ENCODE measurements at places on chromosomes 7 and 10.

DNA sequence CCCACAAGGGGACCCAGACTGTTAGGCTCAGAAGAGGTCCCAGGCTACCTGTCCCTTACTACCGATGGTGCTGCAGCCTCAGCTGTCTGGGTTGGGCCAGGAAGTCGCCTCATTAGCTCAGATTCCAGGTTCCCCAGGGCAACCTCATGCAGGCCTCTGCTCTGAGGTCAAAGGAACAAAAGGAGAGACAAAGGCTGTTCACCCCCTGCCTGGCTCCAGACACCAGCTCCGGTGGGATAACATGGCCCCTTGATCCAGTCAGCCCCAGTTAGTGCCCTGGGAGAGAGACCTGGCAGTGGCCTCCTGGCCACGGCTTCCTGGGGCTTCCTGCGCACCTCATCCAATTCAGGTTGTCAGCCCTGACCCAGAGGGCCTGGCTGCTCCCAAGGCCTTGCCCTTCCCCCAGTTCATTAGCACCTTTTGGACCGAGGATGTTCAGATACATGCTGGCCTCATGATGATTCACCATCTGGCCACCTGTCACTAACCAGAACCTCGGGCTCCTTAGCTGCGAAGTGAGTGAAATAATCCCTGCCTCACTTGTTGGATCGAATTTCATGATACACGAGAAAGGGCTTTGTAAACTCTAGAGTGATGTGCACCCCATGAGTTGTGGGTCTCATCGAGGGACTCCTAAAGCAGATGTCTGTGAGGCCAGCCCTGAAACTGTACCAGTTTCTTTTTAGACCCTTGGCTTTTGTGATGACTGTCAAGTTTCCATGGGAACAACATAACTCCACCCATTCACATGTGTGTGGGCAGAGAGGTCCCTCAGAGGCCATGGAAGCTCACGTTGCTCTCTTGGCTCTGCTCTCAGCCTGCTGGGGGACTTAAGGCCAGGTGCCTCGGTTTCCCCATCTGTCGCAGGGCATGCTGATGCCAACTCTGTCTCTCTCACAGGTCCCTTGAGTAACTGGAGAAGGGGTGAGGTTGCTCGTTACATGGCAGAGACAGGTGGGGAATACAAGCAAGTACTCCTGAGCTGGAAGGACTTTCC is 79.5 kb upstream of the PCBD1 start:
- no peak for DNase-seq

- peak; percentile 49 for DNase-seq
These were observed 63.9 kb downstream of the TMEM209 start for GRCh38 chr7:130141161-130141883.

- DNase-seq = no peak
These were observed 225.4 kb upstream of the IMMP2L start for GRCh38 chr7:111787741-111788140.

- no peak for DNase-seq
These were observed 150.3 kb upstream of the FAM20C start for GRCh38 chr7:41917-42565.

DNA sequence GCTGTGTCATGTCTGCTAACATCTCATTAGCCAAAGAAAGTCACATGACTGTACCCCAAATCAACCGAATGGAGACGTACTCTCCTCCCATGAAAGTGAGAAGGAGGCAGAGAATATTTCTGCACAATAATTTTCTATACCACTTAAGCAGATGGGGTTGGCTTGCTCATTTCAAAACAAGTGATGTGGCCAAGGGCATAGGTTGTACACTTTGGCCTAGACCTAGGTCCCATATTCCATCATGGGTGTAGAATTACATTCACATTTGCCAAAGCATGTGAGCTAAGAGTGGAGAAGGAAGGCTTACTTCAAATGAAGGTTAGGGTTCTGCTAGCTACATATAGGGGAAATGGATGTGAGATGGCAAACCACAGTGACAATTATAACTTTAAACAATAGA is 83.0 kb downstream of the ZNF365 start:
- DNase-seq = no peak

DNA sequence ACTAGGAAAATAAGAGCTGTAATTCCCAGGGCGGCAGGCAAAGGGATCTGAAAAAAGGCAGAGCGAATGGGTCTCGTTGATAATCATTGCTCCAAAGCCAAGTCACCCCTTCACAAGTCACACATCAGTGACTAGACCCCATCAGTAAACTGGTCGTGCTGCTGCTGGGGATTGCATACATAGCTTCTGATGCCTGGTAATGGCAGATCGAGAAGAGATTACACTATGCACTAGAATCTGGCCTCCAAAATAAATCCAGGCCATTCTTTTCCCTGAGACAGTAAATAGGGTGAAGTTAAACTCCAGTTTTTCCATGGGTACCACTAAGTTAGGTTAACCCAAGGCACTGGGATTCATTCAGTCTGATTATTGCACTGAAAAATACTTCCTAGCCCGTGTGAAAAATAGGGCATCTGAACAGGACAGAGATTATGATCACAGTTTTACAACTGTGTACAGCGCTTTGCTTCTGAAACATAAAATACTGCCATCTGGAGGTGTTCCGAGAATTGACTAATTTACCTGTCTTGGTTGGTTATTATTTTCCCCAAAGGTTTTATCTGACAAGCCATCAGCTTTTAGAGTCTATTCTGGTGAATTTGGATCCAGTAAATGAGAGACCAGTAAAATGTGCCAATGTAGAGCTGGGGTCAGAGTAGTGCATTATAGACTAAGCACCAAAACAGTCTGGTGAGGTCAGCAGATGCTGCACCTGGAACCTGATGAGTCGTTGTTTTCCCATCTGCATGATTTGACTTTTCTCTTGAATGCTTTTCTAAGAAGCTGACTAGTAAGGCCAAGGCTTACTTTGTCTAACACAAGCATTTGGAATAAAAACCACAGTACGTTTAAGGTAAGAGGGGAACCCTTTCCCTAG is 82.9 kb upstream of the AFAP1L2 start:
- DNase-seq = no peak

GRCh38 chr10:22319980-22320558 is 830 bp upstream of the BMI1 start:
- peak; percentile 15 for DNase-seq

- DNase-seq = no peak
These were observed 49.6 kb downstream of the MPP7 start for GRCh38 chr10:28253169-28253785.

GRCh38 chr10:76974017-76974691 is 663.5 kb downstream of the KCNMA1 start:
- DNase-seq = peak; percentile 78

GRCh38 chr7:129240119-129240820 is 15.4 kb downstream of the AHCYL2 start:
- DNase-seq = no peak

DNA sequence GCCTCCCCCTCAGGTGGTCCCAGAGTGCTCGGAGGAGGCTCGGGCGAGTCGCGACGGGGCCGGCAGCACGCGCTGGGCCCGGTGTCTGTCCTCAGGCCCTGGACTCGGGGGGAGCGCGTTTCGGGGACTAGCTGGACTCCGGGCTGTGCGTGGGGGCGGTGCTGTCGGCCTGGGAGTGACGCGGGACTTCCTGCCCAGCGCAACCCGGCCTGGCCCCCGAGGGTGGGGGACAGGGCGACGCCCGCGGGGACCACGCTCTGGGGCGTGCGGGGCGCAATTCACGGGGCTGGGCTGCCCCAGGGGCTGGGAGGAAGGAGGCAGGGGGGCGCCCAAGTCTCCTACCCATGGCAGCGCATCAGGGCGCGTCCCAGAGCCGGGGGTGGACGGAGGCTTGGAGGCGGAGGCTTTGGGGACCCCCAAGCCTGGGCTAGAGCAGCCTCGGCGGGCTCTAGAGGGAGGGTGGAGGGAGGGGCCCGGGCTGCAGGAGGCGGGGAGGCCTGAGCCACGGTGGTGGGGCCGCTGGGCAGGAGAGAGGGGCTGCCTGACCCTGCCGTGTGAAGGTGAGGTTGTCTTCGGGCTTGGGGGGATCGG is 2.3 kb upstream of the VENTX start:
- no peak for DNase-seq

GRCh38 chr7:38512704-38513103 is 118.5 kb downstream of the AMPH start:
- DNase-seq = no peak

DNA sequence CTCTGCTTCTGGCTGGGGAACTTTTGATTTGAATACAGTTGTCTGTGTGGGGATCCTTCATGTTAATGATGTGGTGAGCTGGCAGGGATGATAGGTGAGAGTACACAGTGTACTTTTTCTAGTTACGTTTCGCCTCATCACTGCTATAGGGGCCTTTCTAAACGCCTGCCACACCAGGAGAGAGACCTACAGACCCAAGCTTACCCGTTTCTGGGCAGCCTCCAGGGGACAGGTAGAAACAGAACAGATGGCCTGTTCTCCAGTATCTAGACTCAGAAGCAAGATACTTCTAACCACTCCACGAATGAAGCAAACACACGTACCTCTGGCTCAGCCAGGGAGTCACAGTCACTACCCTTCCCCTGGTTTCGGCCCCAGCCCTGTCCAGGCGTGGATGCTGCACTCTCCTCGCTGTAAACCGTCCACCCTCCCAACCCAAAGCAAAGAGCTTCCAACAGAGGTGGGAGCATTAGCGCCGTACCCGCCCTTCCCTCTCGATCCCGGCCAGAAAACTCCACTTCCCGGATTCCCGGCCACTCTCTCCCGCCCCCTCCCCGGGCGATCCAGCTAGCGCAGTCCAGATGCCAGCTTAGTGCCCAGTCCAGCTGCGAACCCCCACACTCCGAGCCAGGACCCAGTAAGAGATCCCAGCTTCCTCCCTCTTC is 1.2 kb downstream of the CCDC6 start:
- peak; percentile 14 for DNase-seq

DNA sequence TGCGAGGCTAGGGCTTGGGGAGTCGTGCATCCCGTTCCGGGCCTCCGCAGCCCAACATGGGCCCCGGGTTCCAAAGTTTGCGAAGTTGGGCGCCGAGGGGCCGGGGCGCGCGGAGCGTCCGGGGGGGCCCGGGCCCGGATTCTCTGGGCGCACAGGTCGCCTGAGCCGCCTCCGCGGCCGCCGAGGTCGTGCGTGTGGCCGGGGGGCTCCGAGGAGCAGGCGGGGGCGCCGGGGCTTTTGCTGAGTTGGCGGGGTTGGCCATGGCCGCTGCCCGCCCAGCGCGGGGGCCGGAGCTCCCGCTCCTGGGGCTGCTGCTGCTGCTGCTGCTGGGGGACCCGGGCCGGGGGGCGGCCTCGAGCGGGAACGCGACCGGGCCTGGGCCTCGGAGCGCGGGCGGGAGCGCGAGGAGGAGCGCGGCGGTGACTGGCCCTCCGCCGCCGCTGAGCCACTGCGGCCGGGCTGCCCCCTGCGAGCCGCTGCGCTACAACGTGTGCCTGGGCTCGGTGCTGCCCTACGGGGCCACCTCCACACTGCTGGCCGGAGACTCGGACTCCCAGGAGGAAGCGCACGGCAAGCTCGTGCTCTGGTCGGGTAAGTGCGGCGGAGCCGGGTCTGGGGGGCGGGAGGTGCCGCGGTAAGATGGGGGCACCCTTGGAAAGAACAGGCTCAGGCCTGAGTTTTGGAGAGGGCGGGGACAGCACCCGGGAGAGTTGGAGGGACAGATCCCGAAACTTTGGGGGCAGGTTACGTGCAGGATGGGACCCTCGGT is 643 bp downstream of the SMO start:
- no peak for DNase-seq

DNA sequence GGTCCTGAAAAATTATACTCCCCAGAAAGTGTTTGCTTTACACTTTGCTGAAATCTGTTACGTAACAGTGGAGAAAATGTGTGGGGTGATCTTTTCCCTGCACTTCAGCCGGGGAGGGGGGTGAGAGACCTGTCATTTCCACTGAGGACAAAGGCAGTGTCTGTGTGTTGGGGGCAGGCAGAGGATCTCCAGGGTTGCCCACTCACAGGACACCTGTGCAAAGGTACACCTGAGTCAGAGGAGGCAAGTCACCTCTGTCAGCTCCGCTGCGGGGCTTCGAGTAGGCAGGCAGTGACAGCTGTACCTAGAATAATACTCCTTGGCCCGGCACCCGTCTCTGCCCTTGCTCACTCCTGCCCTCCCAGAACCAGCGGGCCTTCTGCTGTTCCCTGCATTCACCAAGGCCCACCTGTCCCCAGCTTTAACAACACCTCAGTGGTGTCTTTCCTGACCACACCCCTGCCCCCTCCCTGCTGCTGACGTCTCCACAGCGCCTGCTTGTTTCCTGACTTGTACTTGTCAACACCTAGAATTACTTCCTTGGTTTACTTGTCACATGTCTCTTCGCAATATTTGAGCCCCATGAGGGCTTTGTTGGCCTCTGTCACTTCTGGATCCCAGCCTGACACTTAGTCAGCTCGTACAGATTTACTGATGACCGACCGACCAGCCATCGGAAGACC is 159.2 kb downstream of the NEURL1 start:
- no peak for DNase-seq

DNA sequence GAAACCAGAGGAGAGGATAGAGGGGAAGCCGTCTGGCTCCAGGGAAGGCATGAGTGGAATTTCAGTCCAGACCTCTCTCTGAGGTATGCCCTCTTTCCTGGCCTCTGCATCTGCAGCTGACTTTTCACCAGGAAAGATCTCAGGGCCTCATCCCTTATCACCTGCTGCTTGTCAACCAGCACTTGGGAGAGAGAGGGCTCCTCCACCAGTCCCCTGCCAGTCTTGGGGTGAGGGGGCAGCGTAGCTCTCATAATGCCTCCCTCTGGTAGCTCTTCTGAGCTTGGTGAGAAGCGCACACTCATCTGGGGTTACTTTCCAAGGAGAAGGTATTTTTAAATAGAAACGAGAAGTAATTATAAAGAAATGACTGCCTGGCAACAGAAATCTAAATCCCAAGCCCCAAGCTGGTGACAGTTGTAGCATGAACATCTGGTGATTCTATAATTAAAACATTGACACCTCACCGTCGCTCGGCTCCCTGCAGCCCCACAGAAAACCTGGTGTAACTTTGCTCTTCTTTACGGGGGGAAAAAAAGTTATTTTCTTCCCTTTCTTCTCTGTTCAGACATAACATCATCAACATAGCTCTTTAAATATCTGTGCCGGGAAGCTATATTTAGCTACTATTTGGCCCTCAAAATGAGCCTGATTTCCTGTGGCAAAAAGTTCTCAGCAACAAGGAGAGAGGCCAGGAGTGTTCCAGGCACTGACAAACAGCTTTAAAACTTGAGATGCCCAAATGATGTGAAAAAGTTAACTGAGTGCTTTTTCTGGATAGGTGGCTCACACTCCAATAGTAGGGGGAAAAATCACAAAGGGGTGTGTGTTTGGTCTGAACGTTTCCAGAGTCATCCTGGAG is 26.9 kb downstream of the HIP1 start:
- peak; percentile 42 for DNase-seq

DNA sequence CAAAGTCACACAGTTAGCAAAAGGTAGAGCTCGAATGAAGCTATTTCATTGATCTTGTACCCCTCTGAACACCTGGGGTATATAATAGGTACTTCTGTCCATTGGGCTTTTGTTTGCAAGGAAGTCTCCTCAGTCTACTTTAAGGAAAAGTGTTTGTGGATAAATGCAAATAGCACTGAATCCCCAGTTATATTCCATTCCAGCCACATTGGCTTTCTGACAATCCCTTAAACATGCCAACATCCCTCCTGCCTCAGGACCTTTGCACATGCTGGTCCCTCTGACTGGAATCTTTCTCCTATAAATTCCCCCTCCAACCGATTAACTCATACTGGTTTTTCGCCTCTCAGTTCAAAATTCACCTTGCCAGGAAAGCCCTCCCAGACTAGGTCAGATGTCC is 17.1 kb downstream of the DUSP5 start:
- no peak for DNase-seq

- DNase-seq = no peak
These were observed 115.7 kb downstream of the CCDC71L start for GRCh38 chr7:106545275-106545674.

GRCh38 chr7:93015101-93015778 is 102.5 kb downstream of the SAMD9 start:
- DNase-seq = peak; percentile 17

GRCh38 chr7:108345710-108346336 is 110.4 kb downstream of the NRCAM start:
- no peak for DNase-seq

All from HCEC 1CT (cell line).